ENCODE measurements at places on chromosomes 7 and 10. TPM values are rescaled to one million over a fixed set of nuclear protein-coding genes. Genes with fewer than 3 reads are reported as not detected.

Gene SPDYE11
- total RNA-seq = not detected

Gene ACTL6B
- not detected for total RNA-seq

Gene SPOCK2
- 5.8 TPM for total RNA-seq

Gene IKZF1
- 22.0 TPM for total RNA-seq

Gene PDGFA
- total RNA-seq = 19.7 TPM

Gene CHST3
- 80.3 TPM for total RNA-seq

Gene SLIT1
- 0.19 TPM for total RNA-seq

Gene CDH23
- 9.7 TPM for total RNA-seq

Gene MRC1
- total RNA-seq = 267 TPM

Gene SFTPA1
- total RNA-seq = not detected

Gene ICA1
- total RNA-seq = 21.9 TPM

Gene DOCK1
- 46.0 TPM for total RNA-seq

Gene RNF148
- total RNA-seq = 1.2 TPM

Gene VIPR2
- 4.6 TPM for total RNA-seq

Gene PAPOLB
- 0.22 TPM for total RNA-seq

Gene SSC4D
- total RNA-seq = 3.7 TPM

Gene LRIT1
- total RNA-seq = not detected

Gene RBP4
- total RNA-seq = 977 TPM

Gene FGFBP3
- total RNA-seq = 1.1 TPM

Gene LRRC61
- total RNA-seq = 3.9 TPM

Gene AKR1C4
- total RNA-seq = not detected

Gene AUTS2
- 28.1 TPM for total RNA-seq

Gene NAT16
- total RNA-seq = not detected

Gene ASZ1
- not detected for total RNA-seq

All from mesenteric fat pad (tissue), 1 donor.